Left lung (tissue), 14 donors: ENCODE measurements at places on chromosomes 6 and 20. TPM values are rescaled to one million over a fixed set of nuclear protein-coding genes. Genes with fewer than 3 reads are reported as not detected.

GJA1 gene
- total RNA-seq, result 162 TPM

DSP gene
- total RNA-seq, result 29.2 TPM

TEAD3 gene
- total RNA-seq, result 22.4 TPM

JPH2 gene
- total RNA-seq, result 7.4 TPM

SLC25A27 gene
- 8.1 TPM for total RNA-seq

MEP1A gene
- total RNA-seq, result not detected

TSBP1 gene
- total RNA-seq, result not detected
